Esophagus squamous epithelium (tissue), 5 donors: ENCODE measurements at places on chromosomes 1 and 21.

GRCh38 chr1:56200442-56200841, 378.9 kb downstream of the PLPP3 start:
- no peak for DNase-seq

DNA sequence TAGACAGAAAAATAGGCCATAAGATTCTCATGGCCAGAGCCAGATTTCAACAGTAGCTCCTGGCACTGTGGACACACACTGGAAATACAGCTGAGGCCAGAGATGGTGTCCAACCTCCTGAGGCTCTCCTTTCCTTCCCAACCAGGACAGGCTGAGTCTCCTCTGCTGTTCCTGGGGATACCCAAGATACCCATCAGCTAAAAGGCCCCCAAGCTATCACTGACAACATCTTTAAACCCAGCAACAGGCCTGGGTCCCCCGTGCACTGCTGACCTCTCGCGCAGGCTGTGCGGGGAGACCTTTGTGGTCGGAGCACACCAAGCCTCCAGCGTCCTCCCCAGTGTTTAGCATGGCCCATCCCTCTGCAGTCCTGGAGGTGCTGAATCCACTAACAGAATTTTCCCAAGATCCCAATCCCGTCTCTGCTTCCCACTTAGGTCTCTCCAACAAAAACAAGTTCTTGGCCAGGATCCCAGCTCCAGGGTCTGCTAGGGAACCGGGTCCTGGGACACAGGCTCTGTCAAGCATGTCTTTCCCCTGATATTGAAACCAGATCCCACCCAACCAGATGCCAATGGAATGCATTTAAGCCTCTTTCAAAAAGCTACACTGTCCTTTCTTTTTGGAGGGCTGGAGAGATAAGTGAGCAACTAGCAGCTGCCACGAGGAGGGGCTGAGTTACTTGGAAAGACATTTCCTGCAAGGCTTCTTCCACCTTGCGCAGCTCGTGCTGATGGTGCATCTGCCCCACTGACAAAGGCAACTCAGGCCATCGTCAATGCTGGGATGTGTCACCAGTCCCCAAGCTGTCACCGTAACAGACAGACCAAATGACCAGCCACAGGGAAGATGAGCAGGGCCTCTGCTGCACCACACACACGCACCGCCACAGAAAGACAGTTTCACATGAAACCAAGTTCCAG, 73.2 kb downstream of the BCAR3 start:
- no peak for DNase-seq

- no peak for DNase-seq
These were observed 21.9 kb downstream of the DUSP10 start for GRCh38 chr1:221719987-221720386.

DNA sequence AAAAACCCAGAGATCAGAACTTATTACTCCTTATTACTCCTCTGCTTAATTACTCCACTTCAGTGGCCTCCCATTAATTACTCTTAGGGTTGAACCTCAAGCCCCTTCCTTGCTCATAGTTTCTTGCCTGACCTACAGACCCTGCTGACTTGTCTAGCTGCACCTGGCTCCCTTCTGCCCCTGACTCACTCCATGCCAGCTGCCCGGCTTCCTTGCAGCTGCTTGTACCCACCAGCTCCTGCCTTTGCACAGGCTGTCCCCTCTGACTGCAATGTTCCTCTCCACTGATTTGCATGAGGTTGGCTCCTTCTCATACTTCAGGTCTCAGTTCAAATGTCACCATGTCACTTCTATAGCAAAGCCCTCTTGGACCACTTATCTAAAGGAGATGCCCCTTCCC, 1.9 kb upstream of the PTPRU start:
- no peak for DNase-seq

- no peak for DNase-seq
These were observed 72.5 kb upstream of the PAXBP1 start for GRCh38 chr21:32844076-32844475.
